ENCODE measurements at places on chromosomes 4 and X.

DNA sequence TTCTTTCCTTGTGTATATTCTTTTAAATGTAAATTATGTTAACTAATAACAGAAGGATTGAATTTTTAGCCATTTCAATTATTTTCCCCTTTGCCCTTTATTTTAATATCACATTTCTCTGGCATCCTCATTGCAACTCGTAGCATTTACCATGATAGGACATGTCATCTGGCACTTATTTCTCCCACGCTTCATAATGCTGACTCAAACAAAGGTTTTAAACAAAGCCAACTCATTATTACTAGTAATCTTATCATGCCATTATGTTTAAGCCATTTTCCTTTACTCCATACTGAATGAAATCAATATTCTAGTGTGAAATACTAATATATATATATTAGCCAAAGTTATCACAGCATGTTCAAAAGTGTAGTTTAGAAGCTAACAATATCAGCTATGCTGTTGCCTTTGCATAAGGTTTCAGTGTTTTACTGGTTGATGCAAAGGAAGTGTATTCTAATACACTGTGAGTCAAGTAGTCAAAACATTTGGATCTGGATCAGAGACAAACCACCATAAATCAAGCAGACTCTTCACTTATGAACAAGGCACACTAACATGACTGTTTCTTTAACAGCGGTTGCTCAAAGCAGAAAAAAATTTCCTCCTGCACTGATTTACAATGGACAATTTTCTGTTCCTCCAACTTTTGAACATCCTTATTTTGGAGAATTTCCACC is 281.6 kb downstream of the SLC7A11 start:
- no peak for DNase-seq

- DNase-seq, result no peak
Measured at GRCh38 chr4:175051974-175052373, 133.8 kb downstream of the ADAM29 start.

- DNase-seq, result no peak
Measured at GRCh38 chr4:182384631-182385091, 141.5 kb downstream of the TENM3 start.

DNA sequence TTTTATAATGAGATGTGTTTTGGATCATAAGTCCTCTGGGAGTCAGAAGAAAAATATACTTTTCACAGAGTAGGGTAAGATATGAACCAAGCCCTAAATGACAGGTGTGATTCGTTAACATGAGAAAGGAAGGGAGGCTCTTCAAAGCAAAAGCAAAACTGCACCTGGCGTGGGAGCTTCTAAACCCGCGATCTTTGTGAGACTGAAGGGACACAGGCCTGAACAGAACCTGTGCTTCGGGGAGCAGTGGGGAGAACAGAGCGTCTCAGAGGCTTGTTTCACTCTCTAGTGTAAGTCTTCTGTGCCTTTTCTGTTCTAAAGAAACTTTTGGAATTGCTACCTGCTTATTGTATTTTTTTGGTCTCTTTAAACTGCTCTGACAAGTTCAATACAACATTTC is 30.2 kb upstream of the CYP4V2 start:
- no peak for DNase-seq

DNA sequence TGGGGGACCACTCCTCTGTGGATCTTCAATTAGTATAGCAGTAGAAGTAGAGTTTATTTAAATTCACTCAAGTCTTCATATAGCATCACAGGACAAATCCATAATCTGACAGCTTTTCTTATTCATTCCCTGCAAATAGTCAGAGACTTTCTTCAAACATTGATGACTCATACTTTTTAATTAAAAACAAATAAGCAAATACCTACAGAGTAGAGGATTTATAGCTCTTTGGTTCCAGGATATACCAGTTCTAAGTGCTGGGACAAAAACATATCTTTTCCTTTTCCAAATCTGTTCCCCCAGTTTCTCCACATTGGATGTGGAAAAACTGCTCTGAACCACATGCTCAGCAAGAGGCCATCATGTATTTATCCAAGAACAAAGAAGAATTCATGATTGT is 24.1 kb downstream of the EMCN start:
- DNase-seq, result no peak

- DNase-seq, result no peak
Measured at GRCh38 chrX:56268888-56269287, 36.7 kb downstream of the KLF8 start.

DNA sequence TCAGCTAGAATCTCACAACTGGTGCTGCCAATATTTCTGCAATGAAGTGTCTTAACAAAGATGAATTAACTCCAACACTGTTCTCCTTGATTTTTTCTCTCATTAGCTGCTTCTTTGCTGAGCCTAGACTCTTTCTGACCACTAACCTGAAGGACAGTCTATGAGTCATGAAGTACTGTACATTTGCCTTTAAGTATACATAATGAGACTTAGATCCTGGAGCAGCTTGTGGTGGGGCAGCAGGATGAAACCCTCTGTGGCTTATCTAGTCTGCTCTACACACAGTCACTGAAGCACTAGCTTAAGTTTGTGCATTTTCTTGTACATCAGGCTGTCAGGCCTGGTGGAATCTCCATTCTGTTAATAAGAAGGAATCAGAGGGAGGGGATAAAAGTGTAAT is 307.4 kb upstream of the SMIM31 start:
- DNase-seq, result no peak

GRCh38 chr4:110231869-110232268 is 33.5 kb upstream of the ELOVL6 start:
- no peak for DNase-seq

DNA sequence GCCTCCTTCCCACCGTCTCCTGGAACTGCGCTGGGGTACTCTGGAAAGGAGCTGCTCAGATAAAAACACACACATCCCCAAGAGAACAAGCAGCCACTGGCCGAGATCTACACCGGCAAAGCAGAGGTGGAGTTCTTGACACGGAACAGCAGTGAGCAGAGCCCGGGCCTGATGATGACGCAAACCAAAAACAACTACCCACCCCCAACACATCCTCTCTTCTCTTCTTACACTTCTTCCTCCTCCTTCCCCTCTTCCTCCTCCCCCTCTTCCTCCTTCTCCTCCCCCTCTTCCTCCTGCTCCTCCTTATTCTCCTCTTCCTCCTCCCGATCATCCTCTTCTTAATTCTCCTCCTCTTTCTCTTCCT is 4.6 kb downstream of the PNMA5 start:
- DNase-seq, result no peak

DNA sequence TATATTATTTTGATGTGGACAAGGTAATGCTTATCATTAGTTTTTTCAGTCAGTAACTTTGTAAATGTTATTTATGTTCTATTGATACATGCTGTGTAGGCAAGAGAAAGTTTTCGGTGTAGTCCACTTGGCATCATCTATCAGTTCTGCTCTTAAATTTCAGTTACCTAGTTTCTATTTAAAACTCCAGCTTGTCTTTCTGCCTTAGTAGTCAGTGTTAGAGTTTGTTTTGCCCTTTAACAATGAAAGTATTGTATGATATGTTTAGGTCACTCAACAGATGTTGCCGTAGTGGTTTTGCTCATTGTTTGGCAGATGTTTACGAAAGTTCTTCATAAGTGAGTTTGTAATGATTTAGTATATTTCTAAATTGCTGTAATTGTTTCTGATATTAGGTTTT is 34.9 kb upstream of the FHDC1 start:
- no peak for DNase-seq

DNA sequence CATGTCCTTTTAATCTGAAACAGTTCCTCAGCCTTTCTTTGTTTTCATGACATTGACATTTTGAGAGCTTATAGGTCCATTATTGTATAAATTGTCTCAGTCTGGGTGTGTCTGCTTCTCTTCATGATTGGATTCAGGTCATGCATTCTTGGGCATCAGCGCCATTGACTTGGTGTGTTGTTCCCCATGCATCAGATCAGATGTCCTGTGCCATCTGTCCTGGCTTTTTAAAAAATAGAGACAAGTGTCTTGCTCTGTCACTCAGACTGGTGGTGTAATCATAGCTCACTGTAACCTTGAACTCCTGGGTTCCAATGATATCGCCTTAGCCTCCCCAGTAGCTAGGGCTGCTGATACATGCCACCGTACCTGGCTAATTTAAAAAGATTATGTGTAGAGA is 55.7 kb downstream of the TBC1D14 start:
- DNase-seq, result no peak

- peak; percentile 7 for DNase-seq
Measured at GRCh38 chrX:139739138-139739537, 31.2 kb upstream of the MCF2 start.

DNA sequence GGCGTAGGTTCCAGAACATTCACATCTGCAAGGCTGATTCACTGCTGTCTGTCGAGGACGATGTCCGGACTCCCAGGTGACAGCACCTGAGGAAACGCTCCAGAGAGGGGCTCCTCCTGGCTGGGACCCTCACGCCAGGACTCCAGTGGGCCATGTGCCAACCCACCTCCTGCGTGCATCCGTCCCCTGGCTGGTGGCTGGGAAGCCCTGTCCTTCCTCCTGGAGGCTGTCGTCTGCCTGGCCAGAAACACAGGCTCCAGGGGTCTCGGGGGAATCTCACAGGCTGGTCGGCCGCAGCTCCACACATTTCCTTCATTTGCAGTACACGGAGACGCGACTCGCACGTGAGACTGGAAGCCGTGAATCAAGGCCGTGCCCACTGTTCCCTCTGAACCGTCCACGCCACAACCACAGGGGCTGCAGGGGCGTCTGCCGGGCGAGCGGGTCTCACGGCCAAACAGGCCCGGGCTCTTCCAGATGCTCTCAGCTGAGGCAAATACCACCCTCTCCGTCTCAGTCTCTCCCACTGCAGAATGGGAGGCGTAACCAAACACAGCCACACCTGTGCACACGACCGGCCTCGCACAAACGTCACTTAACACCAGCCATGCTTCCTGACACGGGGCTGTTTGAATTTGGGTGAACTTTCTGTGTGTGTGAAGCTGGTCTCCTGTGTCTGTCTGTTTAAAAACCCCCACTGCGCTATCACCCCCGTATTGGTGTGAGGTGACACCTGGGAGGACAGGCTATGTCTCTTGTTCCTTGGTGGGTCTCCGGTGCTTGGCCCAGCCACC is 38.7 kb upstream of the MXD4 start:
- DNase-seq, result no peak

DNA sequence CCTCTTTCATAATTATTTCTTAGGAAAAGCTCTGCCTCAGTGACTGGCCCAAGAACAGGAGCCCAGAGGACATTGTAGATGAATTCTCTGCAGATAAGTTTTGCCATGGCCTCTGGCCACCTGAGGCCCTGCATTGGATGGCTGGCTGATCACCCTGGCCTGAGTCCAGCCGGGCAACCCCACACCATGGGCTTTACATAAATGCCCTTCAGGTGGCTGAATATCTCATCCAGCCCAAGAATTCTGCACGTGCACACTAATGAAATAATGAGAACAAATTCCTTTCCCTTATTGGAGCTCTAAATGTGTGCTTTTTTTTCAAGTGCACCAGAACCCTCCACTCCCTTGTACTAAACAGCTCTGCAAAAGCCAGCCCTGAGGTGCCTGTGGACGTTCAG is 65.7 kb downstream of the IRF2 start:
- DNase-seq, result no peak

- no peak for DNase-seq
Measured at GRCh38 chr4:141473952-141474351, 162.4 kb upstream of the IL15 start.

DNA sequence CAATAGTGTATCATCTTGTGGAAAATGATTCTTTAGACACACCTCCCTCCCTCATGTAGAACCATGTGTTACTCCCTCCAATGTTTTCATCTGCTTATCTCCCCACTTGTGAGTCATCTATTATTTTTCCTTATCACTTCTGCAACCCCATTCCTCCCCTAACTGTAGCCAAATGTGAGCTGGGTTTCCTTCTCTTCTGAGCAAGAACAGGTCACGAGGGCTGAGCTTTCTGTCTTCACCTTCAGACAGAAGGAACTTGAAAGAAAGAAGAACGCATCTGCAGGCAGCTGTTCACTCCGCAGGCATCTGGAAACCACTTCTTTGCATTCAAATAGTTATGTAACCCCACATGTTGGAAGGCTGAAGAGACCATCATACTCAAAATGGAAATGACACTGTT is 1.8 kb downstream of the PPP1R2C start:
- no peak for DNase-seq

GRCh38 chrX:118596390-118596789 is 100.8 kb downstream of the DOCK11 start:
- no peak for DNase-seq

GRCh38 chrX:77935886-77936285 is 25.4 kb downstream of the ATP7A start:
- no peak for DNase-seq

GRCh38 chr4:8272472-8273428 is 3.2 kb downstream of the HTRA3 start:
- DNase-seq, result no peak

- no peak for DNase-seq
Measured at GRCh38 chr4:171814545-171814944, 1.3 kb downstream of the GALNTL6 start.

DNA sequence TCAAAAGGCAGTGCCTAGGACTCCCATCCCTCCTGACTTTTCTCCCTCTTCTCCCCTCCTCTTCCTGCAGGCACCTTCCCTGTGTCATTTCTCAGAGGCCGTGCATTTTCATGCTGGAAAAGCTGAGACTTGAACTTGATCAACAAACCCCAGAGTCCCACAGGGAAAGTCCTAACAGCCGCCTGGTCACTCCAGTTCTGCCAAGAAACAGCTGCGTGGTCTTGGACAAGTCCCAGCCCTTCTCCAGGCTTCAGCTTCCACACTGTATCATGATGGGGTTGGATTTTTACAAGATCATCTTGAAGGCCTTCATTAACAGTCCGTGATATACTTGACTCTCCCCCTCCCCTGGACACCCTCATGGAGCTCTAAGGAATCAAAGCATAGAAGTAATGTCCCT is 366.0 kb downstream of the BCOR start:
- DNase-seq, result no peak

DNA sequence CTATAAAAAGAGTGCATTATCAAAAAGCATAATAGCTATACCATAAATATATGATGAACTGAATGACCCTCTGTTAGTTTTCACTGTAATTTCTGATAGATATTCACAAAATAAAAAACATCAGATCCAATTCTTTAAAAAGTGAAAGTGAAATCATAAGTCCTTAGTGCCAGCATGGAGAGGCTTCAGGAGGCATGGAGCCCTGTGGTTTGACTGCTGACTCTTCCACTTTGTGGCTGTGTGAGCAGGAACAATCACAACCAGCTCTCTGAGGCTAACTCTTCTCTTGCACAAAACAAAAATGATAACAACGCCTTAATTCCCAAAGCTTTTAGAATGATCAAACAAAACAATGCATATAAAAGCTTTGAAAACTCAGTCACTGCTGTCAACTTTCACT is 1143.9 kb downstream of the PDHA2 start:
- DNase-seq, result no peak

GRCh38 chrX:151153086-151153485 is 23.3 kb upstream of the GPR50 start:
- DNase-seq, result no peak

DNA sequence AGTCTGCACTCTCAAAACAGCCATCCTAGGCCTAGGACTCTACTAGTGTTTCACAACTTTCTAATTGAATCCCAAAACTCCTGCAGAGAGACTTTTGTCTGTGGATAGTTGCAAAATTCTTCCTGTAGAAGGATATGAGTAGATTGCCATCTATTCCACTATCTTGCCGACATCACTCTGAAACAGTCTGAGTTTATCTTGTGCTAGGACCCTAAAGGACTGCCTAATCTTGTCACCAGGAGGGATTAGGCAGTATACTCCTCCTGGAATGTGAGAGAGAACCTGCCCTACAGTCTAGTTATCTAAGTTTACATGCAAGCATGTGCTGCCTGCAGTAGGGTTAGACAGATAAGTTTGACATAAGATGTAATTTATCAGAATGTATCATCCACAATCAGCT is 1646.6 kb upstream of the PCDH7 start:
- no peak for DNase-seq

Data from stimulated activated naive CD8-positive, alpha-beta T cell treated with anti-CD3 and anti-CD28 coated beads, Interleukin-15, Interleukin-2, amounts not matched to agents 100 U/mL and 50 U/mL, for 24 hours (primary cell).